ENCODE measurements at places on chromosomes 1 and 21.
A peak's percentile ranks its signal among the peaks of the same experiment; 100 is the strongest.

DNA sequence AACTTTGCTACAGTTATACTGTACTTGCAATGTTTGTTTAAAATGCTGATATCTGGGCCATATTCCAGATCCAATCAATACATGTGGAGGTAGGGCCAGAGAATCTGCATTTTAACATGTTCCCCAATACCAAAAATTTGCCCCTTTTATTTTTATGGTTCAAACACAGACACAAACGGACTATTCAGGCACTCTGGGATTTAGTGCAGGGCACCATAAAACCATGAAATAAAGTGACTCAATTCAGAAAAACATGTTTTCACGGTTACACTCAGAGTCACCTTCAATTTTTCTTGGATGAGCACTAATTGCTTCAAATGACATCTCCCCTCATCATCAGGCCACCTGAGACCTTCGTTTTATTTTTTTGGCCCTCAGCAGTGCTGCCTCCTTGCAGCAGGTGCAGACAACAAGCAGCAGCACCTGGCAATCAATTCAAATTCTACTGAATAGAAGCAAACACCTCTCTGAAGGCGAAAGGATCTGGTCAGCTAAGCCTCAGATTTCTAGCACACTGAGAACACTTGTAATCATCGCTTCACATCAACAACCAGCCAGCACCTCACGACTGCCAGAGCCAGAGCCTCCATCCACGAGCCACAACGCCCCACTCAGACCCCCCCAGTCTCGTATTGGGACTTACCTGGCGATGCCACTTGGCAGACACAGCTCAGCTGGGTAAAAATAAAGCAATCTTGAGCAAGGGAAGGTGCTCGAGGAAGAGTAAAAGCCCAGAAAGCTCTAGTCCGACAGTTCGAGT, 1.1 kb downstream of the ERO1B start:
- peak; percentile 35 for DNase-seq

- DNase-seq, result peak; percentile 65
These were observed 9.2 kb downstream of the FCMR start for GRCh38 chr1:206912445-206913095.

GRCh38 chr1:214637722-214638458, 34.9 kb downstream of the CENPF start:
- peak; percentile 13 for DNase-seq

- no peak for DNase-seq
These were observed 100.0 kb upstream of the ACTL8 start for GRCh38 chr1:17655169-17655568.

DNA sequence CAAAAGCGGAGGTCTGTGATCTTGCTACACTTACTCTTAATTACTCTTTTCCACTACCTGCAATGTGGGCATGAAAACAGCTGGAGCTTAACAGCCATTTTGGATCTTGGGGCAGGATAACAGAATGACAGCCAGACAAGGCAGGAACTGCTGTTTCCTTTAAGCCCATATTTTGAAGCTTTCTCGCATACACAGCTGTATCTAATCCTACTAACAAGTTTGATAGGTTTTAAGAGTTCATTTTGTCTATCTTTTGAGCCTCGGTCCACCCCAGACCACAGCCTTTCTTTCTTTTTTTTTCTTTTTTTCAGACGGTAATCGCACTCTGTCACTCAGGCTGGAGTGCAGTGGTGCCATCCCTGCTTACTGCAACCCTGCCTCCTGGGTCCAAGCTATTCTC, 42.4 kb upstream of the CRB1 start:
- no peak for DNase-seq

GRCh38 chr1:57599236-57599994, 175.6 kb upstream of the DAB1 start:
- no peak for DNase-seq

- DNase-seq, result peak; percentile 7
These were observed 79.3 kb downstream of the ADARB1 start for GRCh38 chr21:45153358-45154318.

DNA sequence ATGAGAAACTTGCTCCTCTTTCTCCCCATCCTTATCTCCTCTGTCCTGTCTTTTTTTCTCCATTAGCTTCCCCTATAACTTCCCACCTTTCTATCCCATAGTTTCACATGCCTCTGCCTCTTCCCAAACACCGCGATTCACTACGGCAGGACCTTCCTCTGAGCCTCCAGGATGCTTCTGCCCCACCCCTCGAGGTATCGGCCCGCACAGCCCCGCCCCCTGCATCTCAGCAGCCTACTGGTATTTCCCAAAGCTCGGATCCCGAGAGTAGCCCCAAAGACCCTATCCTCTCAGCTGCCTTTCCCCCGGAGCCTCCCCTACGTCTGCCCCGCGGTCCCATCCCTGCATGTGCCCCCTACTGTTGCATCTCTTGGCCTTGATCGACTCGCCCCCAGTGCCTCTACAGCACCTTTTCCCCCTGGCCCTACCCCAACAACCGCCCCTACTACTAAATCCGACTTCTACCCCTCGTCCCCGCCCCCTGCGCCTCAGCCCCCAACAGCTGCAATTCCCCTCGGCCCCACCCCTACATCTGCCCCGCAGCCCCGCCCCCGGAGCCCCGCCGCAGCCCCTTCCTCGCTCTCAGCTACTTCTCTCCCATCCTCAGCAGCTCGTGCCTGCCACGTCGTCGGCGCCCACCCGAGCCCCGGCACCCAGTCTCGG, 512 bp downstream of the PIAS3 start:
- DNase-seq, result no peak

- DNase-seq, result no peak
These were observed 44.6 kb downstream of the UBE2U start for GRCh38 chr1:64248065-64248464.

- DNase-seq, result peak; percentile 12
These were observed 46.8 kb upstream of the TARDBP start for GRCh38 chr1:10965546-10966226.

- no peak for DNase-seq
These were observed 45.9 kb upstream of the PRMT6 start for GRCh38 chr1:107010582-107010981.

- DNase-seq, result no peak
These were observed 5.1 kb upstream of the SSR2 start for GRCh38 chr1:156025876-156026275.

DNA sequence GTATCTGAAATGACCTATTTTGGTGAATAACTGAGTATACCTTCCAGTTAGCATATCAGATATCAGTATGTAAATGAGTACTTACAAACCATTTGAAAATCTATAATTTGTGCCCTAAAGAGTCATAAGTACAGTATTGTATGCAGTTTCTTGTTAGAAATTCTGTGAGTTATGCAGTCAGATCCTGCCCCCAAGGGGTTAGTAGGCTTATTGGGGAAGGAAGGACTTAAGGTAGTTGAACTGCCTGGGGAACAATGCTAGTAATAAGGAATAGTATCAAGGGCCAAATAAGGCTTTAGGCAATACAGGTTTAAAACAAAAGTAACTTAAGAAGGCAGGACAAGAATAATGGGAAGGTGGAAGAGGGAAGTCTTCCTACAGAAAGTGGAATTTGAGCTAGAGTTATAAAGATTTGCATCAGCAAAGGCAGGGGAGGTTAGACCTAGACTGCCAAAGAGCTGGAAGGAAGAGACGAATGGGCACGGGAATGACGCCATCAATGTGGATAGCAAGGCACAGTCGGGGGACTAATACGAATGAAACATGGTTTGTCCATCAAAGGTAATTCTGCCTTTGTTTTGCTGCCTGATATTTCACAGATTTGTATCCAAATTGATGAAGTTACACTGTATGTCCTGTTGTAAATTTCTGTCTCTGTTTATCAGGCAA, 182.9 kb upstream of the DPYD start:
- DNase-seq, result no peak

- no peak for DNase-seq
These were observed 132.6 kb downstream of the ETS2 start for GRCh38 chr21:38938343-38938742.

DNA sequence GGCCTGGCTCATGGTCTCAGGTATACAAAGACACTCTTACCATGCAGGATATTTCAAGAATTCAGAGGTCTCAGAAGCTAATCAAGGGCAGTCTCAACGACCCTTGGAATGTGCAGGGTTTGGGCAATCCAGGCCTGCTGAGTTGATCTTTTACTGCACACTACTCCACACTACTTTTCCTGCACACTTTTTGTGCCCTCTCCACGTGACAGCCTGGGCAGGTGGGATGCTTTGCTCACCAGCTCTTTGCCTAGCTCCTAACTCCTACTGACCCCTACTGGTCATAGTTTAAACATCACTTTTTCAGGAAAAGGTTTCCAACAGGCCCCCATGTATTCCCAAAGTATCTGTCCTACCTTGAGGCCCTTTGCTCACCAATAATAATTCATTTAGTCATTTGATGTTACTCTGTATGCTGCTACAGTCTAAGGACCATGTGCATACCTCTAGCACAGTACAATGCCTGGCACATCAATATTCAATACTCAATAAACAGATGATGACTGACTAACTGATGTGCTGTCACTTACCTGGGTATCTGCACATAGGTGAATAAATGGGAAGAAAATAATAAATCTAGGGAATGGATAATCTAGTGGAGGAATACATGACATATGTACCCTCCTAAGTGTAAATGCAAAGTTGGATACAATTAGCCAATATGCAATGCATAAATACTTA, 9.6 kb downstream of the DUSP23 start:
- DNase-seq, result no peak

- DNase-seq, result no peak
These were observed 209.3 kb upstream of the C1orf105 start for GRCh38 chr1:172211221-172211620.

DNA sequence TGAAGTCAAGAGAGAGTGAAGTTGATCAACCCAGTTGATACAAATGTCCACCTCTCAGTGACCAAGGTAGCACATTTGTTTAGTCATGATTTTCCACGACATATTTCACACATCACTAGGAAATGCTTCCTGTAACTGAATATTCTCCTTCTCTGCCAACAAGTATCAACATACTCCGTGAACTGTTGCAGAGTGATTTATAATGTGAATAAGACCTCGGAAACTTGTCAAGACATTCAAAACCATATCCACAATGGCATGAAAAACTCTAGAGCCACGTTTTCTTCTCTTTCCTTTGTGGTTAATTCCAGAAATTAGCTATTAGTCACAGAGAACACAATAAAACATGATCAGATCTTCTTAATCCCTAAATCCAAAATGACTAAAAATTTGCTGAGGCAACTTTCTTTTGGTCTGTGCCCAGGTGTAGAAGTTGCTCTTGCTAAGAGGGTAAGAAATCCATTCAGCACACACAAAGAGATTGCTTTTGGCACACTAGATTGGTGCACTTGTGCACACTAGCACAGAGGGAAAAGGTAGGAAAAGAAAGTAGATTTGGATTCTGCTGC, 244.3 kb upstream of the NRIP1 start:
- DNase-seq, result no peak

DNA sequence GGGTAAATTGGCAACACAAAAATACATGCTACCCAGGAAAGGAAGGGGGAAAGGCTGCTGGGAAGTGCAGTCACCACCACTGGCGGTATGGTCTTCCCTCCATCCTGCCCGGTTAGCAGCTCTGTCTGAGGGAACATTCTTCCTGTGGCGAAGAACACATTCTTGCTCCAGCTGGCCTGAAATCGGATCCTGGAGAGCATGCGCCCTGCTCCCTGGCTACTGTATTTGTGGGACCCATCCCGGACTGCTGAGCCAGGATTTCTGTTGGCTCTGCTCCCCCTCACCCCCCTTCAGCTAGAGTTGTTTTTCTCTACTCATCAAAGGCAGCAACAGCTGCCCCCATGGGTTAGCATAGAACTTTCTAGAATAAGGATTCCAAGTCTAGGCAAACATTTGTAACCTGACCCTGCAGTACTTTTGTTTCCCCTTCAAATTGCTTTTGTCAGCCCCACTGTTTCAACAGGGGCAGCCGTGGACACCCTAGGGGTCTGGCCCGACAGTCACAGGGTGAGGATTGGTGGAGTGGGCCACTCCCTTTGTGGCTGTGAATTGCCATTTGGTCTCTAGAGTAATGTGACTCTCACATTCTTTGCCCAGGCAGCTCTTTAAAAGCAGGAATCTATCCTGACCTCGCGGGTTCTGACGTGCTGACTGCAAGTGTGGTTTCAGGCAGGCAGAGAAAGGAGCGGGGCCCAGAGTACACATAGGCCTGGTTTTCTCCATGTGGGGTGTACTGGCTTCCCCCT, 157.7 kb downstream of the TOMM20 start:
- no peak for DNase-seq

DNA sequence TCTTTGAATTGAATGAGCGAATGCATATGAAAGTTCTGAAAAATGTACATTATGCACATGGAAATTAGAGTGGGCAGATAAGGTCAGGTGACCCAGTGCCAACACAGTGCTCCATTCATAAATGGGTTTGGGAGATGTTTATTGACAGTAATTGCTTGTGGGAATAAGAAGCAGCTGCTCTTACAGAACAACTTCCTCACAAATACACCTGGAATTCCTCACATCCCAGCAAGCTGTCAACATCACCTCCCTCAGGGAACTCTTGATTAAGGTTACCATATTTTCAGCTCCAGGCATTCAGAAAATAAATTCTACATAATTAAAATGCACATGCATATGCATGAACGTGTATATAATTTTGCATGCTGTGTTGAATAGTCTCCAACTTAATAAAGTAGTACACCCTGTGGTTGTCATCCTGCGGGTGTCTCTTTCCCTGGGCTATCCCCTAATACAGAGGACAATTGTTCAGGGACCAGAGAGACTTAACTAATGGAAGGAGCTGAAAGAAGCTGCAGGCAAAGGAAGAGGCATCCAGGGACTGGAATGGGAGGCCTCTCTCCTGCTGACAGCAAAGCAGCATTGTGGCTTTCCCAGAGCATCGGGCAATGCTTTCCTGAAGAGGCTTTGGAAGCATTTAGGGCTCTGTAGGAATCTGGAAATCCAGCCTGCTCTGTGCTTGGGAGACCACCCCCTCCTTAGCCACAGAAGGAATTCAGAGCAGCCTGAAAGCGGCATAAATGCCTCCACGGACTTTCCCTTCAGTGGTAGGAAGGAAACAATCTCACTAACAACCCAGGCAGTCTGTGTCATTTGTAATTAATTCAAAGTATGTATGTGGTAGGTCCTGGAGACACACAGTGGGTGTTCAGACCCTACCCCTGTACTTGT, 55.2 kb upstream of the GNG12 start:
- DNase-seq, result no peak

- no peak for DNase-seq
These were observed 35.1 kb downstream of the LRRC42 start for GRCh38 chr1:53981220-53981619.

- DNase-seq, result no peak
These were observed 96.4 kb upstream of the PPP2R5A start for GRCh38 chr1:212188599-212189351.
